Occipital lobe (tissue), 3 donors: ENCODE measurements at places on chromosomes 11 and 22.

DNA sequence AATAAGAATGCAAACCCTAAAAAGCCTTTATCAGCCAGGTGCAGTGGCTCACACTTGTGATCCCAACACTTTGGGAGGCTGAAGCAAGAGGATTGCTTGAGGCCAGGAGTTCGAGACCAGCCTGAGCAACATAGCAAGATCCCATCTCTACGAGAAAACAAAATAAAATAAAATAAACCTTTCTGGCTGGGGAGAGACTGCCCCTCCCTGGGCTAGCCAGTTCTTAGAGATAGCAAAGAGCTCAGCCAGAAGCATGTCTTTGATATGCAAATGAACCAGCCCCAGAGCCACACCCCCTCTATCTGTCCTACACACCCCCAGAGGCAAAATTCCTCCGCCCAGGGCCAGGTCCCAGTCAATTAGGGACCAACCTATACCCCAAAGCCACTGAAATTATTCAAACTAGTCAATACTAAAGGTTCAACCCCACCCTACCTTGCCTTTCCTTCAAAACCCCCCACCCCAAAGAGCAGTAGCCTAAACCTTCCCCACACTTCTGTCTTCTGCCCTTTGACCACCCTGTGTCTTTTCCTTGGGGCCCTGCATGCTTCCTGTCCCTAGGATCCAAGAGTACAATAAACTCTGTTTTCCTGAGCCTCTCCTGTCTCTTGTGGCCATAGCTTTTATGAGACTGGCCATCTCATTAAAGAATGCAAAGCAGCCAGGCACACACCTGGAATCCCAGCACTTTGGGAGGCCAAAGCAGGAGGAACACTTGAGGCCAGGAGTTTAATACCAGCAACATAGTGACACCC, 37.3 kb upstream of the CXCR5 start:
- DNase-seq = no peak

- DNase-seq = peak; percentile 59
These were observed at the start of gene BCO2 for GRCh38 chr11:112174789-112175598. TSS of gene BCO2 (plus strand) at chr11:112175512. CDS start at chr11:112175602, 90 bp downstream.

DNA sequence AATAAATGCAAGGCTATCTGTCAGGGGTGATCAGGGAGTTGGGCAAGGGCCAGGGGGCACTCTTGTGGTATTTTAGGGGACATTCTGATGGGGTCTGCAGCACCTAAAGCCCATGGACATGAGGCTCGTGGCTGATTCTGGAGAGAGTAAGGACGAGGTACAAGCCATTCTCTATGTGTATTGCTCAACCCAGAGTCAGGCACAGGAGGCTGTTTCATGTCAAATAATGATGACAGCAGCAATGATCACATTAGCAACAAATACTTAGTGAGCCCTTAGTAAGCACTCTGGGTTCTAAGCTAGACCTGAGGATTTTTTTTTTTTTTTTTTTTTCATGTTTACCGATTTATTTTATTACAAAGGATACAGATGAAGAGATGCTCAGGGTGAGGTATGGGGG, 83.5 kb upstream of the THY1 start:
- DNase-seq = no peak

DNA sequence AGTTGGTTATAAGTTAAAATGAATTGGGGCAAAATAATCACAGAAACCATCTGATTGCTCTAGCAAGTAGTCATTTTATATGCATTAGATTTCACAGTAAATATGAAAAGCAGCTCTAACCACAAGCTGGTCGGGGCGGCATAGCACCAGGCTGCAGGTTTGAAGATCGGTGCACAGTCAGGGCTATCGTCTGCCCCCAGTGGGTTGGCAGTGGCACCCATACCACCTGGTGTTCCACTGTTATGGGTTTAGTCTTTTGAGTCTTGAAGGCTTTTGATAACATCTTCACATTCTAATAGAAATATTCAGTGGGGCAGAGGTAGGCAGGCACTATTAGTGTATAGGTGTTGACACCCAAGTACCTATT, 62.1 kb downstream of the GRK3 start:
- DNase-seq = no peak

- DNase-seq = no peak
These were observed 26.2 kb upstream of the TPBGL start for GRCh38 chr11:75214411-75214821.

DNA sequence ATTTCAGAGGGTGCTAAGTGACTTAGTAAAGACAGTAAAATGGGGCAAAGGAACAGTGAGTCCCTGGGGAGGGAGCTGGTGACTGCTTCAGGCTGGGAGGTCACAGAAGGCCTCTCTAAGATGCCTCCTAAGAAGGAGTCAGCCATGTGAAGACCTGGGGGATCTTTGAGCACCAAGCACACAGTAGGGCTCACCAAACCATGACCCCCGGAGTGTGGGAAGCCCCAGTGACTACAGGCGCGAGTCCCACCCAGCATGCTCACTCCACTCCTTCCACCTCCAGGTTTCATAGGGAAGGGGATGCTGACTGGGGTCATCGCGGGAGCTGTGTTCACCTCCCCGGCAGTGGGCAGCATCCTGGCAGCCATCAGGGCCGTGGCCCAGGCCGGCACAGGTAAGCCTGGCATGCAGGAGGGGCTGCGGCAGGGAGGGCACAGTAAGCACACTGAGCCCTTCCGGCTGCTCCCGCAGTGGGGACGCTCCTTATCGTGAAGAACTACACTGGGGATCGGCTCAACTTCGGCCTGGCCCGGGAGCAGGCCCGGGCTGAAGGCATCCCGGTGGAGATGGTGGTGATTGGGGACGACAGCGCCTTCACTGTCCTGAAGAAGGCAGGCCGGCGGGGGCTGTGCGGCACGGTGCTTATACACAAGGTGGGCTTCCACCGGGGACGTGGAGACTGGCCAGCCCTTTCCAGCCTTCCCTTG, 5.9 kb downstream of the TKFC start:
- DNase-seq = no peak

GRCh38 chr11:22702031-22702430, 35.6 kb downstream of the GAS2 start:
- DNase-seq = no peak

DNA sequence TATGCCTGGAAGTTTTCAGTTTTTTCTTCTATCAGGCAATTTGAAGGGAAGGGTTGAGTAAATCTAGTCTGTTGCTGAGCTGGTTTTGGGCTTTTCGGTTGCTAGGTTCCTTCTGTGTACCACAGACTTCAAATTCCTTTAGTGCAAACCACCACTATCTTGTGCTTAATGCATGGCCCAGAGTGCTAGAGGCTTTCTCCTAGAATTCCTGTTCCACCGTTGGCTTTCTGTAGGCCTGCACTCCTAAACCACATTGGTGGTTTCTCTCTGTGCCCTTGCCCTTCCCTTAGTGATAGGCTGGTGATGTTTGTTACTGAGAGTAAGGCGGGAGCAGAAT, 47.1 kb upstream of the CTSC start:
- DNase-seq = no peak

- no peak for DNase-seq
These were observed 134.5 kb upstream of the FIBIN start for GRCh38 chr11:26859416-26859815.

GRCh38 chr11:25838918-25839625, 492.9 kb upstream of the ANO3 start:
- DNase-seq = no peak

GRCh38 chr11:117229411-117229810, 2.5 kb downstream of the PCSK7 start:
- DNase-seq = no peak

DNA sequence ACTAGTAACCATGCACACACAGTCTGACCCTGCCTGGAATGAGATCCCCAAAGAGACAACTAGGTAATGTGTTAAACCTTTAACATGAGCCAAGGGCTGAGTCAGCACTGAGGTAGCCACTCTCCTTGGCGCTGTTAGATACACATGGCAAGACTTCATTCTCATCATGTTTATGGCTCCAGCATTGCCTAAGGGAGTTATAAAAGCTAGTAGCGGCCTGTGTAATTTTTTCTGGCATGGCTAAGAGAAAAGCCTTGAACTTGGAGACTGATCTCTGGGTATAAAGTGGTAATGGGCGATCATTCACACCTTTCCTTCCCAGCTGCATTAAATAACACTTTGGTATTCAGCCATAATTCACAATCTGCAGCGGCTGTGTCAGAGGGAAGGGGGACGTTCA, 779.7 kb upstream of the LRRC4C start:
- DNase-seq = no peak

DNA sequence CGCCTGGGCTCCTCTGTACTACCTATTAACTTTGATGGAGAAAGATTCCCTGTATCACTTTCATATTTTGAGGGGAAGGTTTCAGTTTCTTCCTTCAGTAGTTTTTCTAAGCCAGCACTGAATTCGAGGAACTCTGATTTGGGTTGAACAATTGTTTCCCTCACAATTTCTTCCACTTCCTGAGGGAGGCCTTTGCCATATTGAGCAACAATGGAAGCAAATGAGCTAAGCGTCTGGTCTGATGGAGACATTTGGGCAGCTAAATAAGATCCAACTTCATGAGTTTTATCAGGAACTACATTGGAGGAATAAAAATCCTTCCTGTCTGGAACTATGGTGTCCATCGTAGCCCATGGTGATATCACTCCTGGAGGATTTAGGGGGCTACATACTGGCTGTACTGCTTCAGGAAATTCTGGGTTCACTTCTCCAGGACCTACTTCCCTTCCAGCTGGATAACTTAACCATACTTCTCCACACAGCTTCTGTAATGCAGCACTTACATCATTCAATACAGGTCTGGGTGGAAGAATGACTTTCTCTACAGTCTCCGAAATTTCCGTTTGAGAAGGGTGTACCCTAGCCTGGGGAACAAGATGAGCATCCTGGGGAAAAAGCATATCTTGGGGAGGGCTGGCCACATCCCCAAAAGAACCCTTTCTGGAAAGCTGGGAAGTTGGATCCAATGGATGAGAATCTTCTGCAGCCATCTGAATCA, 38.9 kb upstream of the CCDC89 start:
- no peak for DNase-seq

DNA sequence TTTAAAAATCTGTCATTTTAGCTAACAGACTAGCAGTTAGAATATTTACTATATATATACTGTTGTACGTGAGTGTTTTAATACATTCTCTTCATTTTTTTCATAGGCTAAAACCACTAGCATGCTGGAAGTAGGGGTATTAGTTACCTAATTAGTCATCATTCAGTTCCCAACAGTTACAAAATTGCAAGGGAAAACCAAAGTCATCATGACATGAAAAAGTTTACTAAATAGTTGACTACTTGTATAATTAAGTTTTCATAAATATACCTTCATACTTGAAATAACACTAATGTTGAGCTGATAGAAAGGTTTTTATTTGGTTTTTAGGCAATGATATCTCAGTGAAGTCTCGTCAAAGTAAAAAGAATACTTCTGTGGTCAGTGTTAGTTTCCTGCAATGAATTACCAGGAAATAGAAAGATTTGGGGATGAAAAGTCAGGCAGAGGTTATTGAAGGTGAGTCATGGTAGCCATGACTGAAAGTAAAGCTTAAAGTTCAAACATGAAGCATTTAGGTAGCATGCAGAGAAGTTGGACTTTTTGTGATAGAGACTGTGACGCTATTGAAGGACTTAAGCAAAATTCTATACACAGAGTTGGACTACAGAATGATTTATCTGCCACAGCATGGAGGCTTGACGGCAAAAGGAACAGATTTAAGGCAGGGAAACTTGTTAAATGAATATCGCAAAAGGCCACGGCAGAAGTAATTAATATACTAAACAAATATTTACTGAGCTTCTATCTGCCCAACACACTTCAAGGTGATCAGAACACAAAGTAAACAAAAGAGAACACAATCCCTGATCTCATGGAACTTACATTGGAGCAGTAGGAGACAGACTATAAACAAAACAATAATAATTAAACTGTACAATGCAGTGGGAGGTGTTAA, 828.1 kb upstream of the FAT3 start:
- no peak for DNase-seq

GRCh38 chr11:45502226-45502545, 163.2 kb downstream of the CHST1 start:
- DNase-seq = no peak

DNA sequence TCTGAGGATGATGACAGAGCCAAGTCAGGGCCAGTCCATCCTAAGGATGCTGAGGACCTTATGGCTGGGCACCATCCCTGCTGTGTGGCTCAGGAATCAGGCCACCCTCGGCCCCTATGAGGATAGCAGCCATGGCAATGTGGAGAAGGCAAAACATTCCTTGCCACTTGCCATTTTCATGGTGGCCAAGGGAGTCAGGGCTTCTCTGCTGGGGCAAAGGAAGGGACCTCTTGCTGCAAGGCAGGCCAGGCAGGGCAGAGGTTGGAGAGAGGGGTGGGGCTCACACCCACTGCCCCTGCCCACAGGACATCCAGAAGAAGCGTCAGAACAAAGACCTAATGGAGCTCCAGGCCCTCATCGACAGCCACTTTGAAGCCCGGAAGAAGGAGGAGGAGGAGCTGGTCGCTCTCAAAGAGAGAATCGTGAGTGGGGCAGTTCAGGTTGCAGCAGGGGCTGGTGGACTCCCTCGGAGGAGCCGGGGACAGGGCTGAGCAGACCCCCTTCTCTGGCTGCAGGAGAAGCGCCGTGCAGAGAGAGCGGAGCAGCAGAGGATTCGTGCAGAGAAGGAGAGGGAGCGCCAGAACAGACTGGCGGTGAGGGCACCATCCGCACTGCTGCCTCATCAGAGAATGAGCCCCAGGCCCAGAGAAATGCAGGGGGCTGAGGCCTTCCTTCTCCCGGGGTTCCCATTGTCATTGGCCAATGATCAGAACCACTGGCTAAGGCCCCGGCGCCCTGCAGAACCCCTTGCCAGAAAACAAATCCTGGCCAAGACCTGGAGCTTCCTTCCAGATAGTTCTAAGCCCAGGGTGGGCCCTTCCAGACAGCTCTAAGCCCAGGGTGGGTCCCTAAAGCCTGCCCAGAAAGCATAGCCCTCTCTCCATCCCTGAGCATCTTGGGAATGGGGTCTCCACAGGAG, 13.5 kb upstream of the MRPL23 start:
- DNase-seq = no peak

DNA sequence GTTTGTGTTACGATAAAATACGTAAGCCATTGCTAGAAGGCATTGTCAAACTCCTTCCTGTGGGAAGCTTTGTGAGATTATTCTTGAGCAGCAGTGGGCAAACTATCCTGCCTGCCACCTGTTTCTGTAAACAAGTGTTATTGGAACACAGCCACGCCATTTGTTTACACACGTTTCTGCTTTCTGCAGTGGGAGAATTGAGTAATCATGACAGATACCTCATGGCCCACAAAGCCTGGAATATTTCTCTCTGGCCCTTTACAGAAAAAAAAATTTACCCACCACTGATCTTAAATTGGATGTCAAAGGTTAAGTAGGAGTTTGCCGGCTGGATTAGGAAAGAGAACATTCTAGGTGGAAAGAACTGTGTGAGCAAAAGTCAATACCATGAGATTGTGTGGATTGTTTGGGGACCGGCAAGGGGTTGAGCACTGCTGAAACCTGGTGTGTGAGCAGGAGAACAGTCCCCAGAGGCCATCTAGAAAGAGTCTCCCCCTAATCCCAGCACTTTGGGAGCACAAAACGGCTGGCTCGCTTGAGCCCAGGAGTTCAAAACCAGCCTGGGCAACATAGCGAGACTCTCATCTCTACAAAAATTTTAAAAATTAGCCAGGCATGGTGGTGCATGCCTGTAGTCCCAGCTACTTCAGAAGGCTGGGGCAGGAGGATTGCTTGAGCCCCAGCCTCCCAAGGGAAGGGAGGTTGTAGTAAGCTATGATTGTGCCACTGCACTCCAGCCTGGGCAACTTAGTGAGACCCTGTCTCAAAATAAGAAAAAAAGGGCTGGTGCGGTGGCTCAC, 6.0 kb upstream of the PLA2G6 start:
- DNase-seq = no peak

- peak; percentile 63 for DNase-seq
These were observed 14.7 kb downstream of the MPEG1 start for GRCh38 chr11:59197991-59198390.

GRCh38 chr11:77557553-77557952, 32.2 kb upstream of the AQP11 start:
- DNase-seq = no peak

GRCh38 chr11:34218067-34218466, 112.6 kb downstream of the NAT10 start:
- DNase-seq = no peak
